ENCODE measurements at places on chromosomes 7 and 10. TPM values are rescaled to one million over a fixed set of nuclear protein-coding genes. Genes with fewer than 3 reads are reported as not detected.

GRCh38 chr7:111873963-111874690 is 311.8 kb upstream of the IMMP2L start:
- H3K4me1 ChIP-seq: no peaks in the 10 kb centered on the region
- no peak overlapping the region for H3K4me3 ChIP-seq
- no peak overlapping the region for H3K27ac ChIP-seq
- H3K27me3 ChIP-seq: no peaks in the 10 kb centered on the region
- DNase-seq: no peak
- H3K36me3 ChIP-seq: no peaks in the 10 kb centered on the region

Gene ZNF438
- total RNA-seq: 3.9 TPM

Gene UNCX
- not detected for total RNA-seq

Gene MAP3K8
- total RNA-seq: 160 TPM

Gene OGDHL
- total RNA-seq: not detected
